AG20443 (cell line): ENCODE measurements at places on chromosomes 12 and 14.
A peak's percentile ranks its signal among the peaks of the same experiment; 100 is the strongest.

- DNase-seq: no peak
Measured at GRCh38 chr12:68978678-68979077, 45.7 kb upstream of the CPM start.

GRCh38 chr12:56766535-56766934 lies 3.4 kb downstream of the HSD17B6 start:
- DNase-seq: no peak

- no peak for DNase-seq
Measured at GRCh38 chr14:101131451-101131916, 228.0 kb upstream of the RTL1 start.

DNA sequence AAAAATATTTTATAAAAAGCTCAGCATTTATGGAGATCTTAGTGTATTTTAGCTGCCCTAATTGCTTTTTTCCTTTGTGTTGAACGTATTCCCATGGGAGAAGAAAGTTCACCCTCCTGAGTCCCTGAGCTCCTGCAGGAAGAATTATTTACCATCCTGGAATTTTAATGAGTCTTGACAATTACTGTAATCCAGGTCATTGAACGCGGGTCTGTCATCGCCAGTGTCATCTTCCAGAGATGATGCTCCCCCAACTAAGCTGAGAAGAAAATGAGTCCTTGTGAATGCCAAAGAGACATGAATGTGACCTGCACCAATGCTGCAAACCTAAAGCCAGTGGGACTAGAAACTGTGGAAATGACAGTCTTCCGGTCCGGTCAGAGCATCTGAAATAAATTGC lies 129.5 kb downstream of the FBXL14 start:
- DNase-seq: no peak

- DNase-seq: no peak
Measured at GRCh38 chr14:96102081-96102856, 63.1 kb downstream of the C14orf132 start.

DNA sequence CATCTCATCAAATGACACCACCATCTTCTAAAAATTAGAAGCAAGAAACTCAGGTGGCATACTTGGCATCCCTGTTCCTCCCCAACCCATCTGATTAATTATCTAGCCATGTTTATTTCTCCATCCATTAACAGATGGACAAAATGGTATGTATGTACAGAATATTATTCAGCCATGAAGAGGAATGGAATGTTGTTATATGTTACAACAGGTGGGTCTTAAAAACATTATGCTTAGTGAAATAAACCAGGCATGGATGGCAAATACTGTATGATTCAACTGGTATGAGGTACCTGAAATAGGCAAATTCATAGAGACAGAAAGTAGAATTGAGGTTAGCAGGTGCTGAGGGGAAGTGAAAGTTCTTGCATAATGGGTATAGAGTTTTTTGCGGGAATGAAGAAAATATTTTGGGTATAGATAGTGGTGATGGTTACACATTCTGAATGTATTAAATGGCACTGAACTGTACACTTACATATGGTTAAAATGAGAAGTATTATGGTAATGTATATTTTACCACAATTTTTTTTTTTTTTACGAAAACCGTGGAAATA lies 17.5 kb downstream of the YY1 start:
- DNase-seq: no peak

DNA sequence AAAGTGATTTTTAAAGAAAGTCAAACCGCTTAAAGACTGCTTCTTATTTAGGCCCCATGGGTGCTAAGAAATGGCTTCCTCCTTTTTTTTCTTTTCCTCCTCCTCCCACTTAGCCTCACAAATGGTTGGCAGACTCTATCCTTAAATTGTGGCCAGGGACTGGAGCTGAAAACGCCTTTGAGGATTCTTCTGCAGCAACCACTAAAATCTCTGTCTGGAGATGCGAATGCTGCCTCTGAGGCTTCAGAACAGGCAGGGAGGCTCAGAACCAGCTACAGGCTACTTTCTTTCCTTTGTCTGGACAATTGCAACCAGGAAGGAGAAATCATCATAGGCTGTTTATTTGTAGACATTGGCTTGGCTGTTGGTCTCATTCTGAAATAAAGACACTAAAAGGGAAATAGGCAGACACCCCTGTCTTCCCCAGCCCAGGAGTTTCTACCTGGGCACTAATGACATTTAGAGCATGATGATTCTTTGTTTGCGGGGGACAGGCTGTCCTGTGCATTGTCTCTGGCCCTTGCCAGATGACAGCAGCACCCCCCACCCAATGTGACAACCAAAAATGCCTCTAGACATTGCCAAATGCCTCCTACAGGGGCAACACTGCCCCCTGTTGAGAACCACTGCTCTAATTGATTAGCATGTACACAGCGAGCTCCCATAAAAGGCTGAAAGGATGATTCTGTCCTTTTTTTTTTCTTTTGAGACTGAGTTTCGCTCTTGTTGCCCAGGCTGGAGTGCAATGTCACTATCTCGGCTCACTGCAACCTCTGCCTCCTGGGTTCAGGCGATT lies 50.3 kb downstream of the MAP1LC3B2 start:
- DNase-seq: no peak

DNA sequence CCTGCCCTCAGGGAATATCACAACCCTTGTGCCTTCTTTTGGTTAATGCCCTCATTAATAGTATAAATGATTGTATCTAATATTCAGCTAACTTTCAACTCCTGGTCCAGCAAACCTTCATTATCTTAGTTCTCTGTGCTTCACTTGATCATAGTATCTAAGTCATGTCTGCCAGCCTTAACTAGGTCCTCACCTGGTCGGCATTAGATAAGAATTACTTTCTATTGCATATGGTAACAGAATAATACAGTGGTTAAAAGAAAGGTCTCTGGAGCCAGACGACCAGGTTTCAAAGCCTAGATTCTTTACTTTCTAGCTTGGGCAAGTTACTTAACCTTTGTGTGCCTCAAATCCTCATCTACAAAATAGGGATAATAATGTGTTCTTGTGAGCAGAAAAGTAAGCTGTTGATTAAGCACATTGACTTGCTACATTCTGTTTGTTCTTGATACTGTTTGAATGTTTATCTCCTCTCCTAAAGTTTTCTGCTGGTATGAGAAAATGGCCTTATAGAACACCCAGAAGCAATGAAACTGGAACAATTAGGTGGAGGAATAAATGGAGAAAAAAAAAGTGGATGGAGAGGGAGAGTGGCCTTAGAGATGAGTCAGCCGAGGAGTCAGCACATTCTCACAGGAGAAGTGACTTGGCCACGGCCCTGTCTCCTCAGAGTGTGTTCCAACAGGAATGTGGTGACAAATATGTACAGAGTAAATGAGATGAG lies 176.1 kb downstream of the SLC25A21 start:
- DNase-seq: peak; percentile 77

DNA sequence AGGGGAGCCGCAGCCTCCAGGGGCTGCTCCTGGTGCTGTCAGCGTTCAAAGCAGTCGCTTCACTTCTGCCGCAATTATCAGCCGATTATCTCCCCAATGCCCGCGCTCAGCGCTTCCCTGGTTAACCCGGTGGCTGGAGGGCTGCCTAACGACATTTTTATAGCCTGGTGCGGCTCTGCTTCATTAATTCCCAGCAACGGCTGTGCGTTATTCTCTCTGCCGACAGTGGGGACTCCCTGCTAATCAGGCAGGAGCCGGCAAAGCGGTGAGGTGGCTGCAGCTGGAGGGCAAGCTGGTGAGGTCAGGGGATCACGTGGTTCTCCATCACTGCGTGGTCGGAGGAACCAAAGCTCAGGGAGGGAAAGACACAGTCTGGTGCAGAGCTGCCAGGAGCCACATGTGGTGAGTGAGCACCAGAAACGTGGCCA lies 62.9 kb downstream of the GLRX5 start:
- DNase-seq: peak; percentile 55

DNA sequence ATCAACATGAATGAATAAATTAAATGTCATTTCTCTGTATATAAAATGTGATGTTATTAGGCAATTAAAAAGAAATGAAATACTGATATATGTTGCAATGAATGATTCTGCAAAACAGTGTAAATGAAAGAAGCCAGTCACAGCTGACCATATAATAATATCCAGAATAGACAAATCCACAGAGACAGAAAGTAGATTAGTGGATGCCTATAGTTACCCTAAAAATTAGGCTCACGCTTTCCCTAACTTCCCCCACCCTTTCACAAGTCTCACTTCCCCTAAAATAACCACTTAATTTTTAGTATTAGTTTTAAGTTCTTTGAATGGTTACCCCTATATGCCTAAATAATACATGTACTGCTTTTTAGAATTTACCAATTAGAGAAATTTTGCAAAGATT lies 348.9 kb upstream of the FAR2 start:
- DNase-seq: no peak

GRCh38 chr12:120698665-120699064 lies 11.6 kb upstream of the UNC119B start:
- DNase-seq: no peak

DNA sequence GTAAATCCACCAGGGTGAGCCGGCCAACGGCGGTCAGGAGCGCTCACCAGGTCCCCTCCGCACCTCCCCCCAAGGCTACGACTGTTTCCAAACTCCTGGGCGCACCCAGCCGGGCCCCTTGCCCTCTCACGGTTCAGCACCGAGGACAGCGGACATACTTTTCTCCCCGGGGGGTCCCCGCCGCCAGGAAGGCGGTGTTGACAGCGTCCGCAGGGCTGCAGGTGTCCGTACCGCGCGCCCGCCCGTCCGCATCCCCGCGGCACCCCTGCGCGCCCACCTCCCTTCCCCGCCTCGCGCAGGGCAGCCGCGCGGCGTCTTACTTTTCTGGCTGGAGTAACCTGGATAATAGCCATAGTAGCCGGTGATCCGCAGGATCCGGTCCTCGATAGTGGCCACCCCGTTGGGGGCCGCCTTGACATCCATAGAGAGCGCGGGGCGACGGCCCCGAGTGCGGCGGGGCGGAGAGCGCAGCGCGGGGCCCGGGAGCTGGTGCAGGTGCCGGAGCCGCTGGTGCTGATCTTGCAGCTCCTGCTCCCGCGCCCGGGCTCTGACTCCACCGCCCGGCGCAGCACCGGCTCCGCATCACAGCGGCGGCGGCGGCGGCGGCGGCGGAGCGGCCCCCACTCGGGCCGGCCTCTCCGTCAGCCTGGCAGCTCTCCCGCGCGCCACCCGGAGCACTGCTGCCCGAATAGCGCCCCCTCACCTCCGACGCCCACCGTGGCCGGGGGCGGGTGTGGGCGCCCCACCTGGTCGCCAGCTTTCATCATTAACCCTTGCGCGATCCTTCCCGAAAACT lies at the start of gene SLC35F4:
TSS of gene SLC35F4 (minus strand) at position 690 of the 796 bp plus-strand sequence.
- peak; percentile 62 for DNase-seq

DNA sequence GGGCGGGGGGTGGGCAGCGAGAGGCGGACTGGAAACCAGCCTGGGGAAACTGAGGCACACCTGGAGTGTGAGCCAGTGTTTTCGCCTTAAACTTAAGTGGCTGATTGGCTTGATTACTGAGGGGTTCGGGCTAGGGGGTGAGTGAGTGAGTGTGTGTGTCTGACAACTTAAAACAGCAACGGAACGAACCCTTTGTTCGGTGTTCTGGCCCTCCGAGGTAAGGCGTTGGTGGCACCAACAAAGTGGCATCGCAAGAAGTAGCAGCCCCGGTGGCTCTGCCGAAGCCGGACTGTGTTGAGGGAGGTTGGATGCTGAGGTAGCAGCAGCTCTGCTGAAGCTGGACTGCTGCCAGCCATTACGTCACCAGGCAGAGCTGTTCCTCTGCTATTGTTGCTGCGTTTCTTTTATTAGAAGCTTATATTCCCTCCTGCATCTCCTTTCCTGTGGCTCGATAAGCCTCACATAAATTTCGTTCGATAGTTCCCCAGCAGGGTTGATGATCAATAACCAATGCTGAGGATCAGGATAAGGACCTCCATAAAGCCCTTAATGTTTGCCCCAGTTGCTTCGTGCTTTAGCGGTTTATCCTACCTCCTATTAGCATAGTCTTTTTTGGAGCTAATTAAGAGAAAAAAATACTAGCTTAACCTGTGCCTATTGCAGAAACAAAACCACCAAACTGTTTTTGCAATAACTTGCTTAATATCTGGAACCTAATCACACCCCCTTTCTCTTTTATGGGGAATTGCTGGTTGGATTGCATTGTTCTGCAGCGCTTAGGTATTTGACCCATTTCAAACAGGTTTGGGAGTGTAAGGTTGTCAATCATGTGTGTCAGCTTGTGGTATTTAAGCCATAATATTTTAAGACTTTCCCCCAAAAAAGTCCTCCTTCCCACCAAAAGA lies 1.3 kb downstream of the GPR137C start:
- DNase-seq: peak; percentile 78

GRCh38 chr12:104618691-104619090 lies 161.9 kb downstream of the CHST11 start:
- no peak for DNase-seq
